Stimulated activated CD8-positive, alpha-beta memory T cell treated with anti-CD3 and anti-CD28 coated beads, Interleukin-7, amount 100 ng/mL, for 24 hours (primary cell): ENCODE measurements at places on chromosomes 16 and 17.
A peak's percentile ranks its signal among the peaks of the same experiment; 100 is the strongest.

DNA sequence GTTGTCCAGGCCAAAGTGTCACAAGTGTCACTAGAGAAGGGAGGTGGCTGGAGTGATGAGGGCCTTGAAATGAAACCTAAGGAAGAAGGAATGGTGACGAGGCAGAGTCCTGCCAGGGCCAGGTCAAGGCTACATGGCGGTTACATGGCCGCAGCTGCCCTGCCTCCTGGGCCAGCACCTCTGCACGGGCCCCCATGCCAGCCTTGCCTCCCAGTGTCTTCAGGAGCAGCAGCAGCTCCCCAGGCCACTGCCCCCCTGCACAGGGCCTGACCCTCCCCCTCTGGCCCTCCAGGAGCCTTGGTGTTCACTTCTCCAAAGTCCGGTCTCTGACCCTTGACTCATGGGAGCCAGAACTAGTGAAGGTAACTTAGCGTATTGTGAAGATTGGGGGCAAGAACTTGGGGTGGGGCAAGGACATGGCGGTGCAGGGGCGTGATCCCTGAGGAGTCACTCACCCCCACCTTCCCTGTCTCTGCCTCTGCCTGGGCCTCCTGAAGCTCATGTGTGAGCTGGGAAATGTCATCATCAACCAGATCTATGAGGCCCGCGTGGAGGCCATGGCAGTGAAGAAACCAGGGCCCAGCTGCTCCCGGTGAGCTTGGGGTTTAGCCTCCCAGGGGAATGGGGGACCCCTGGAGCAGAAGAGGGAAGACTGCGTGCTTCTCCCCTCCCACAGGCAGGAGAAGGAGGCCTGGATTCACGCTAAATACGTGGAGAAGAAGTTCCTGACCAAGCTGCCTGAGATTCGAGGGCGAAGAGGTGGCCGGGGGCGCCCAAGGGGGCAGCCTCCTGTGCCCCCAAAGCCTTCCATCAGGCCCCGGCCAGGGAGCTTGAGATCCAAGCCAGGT, 4.1 kb upstream of the KCTD11 start:
- DNase-seq = no peak

- DNase-seq = no peak
Observed at GRCh38 chr17:222172-222571, 40.7 kb upstream of the DOC2B start.

- DNase-seq = no peak
Observed at GRCh38 chr17:17139972-17140589, 66.1 kb downstream of the PLD6 start.

- DNase-seq = no peak
Observed at GRCh38 chr16:8855972-8856371, 12.8 kb downstream of the CARHSP1 start.

GRCh38 chr16:57736419-57737351, 1.1 kb downstream of the KATNB1 start:
- peak; percentile 18 for DNase-seq

DNA sequence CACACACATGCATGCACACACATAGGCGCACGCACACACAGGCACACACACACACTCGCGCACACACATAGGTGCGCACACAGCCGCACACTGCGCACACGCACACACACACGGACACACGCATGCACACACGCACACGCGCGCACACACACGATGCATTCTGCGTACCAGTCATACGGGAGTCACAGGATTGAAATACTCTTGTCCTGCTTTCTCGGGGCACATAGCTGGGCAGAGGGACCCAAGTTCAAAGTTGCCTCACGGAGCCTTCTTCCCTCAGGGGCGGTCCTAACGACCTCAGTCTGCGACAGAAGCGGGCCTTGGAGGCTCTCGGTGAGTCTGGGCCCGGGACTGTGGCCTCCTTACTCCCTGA, 56.0 kb downstream of the MRM1 start:
- DNase-seq = no peak

- DNase-seq = no peak
Observed at GRCh38 chr17:52048137-52048898, 110.2 kb downstream of the CA10 start.

- no peak for DNase-seq
Observed at GRCh38 chr17:67058036-67058435, 13.7 kb downstream of the CACNG1 start.

GRCh38 chr17:39115135-39115534, 36.3 kb downstream of the PLXDC1 start:
- DNase-seq = no peak
